ENCODE measurements at places on chromosomes 12 and 14.

- H3K4me3 ChIP-seq: no peak overlapping the region
- DNase-seq: no peak
- peaks cover 37% of the 10 kb centered on the region for H3K4me1 ChIP-seq
- no peaks in the 10 kb centered on the region for H3K36me3 ChIP-seq
- no peaks in the 10 kb centered on the region for H3K27me3 ChIP-seq
These were observed 24.2 kb downstream of the NINJ2 start for GRCh38 chr12:638953-639557.

- H3K4me1 ChIP-seq: peaks cover 49% of the 10 kb centered on the region
- DNase-seq: peak; percentile 66
- H3K36me3 ChIP-seq: peaks cover 3% of the 10 kb centered on the region
- H3K4me3 ChIP-seq: peak overlapping the region; percentile 98
- H3K27ac ChIP-seq: peak overlapping the region; percentile 94
These were observed 1318.4 kb downstream of the TMEM121 start for GRCh38 chr14:106844608-106845285.

GRCh38 chr12:29726741-29727348, 56.9 kb downstream of the TMTC1 start:
- H3K27me3 ChIP-seq: peaks cover 4% of the 10 kb centered on the region
- H3K27ac ChIP-seq: no peak overlapping the region
- no peak for DNase-seq
- peaks cover 2% of the 10 kb centered on the region for H3K36me3 ChIP-seq
- H3K4me1 ChIP-seq: peaks cover 3% of the 10 kb centered on the region
- H3K4me3 ChIP-seq: no peak overlapping the region

- no peak for DNase-seq
- no peaks in the 10 kb centered on the region for H3K36me3 ChIP-seq
- H3K4me3 ChIP-seq: no peak overlapping the region
These were observed 1.4 kb downstream of the ASPG start for GRCh38 chr14:104086661-104087461.

- no peak overlapping the region for H3K4me3 ChIP-seq
- no peak for DNase-seq
- H3K27ac ChIP-seq: peak overlapping the region; percentile 67
- peaks cover 22% of the 10 kb centered on the region for H3K36me3 ChIP-seq
- peaks cover 34% of the 10 kb centered on the region for H3K4me1 ChIP-seq
These were observed 4.1 kb upstream of the CSAD start for GRCh38 chr12:53184828-53185227.
